ENCODE measurements at places on chromosomes 2 and 18.

DNA sequence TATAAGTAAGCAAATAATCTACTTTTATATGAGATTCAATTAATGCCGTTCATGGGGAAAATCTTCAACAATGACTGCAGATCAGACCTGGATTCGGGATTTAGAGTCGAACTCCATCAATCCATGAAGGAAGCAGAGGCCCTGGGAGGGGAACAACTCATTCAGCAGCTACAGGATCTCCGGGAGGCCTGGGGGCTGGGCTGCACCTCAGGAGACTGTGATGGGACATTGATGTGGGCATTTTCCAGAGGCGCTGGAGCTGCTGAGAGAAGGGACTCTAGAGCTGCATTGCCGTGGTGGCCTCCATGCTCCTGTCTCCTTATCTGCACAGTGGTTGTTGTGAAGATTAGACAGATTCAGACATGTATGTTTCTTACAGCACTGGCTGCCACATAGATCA, 76.9 kb downstream of the MYT1L start:
- DNase-seq = no peak

DNA sequence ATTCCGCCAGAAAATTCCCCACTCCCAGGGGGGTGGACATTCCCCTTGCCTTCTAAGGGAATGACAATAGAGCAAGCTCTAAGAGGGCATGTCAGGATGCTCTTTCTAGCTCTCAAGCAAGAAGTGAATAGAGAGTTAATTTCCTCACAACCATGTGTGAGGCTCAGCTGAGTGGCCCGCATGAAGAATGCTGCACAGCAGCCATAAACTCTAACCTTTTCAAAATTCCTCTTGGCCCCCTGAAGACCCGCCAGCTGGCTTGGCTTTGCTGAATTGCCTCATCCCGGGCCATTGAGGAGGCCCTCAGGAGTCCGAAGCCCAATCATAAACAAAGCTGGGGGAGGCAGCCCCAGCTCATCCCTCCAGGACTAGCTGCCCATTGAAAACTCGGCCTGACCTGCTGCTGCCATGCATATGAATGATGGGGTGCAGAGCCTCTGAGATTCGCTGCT, 38.2 kb downstream of the NRP2 start:
- DNase-seq = no peak

DNA sequence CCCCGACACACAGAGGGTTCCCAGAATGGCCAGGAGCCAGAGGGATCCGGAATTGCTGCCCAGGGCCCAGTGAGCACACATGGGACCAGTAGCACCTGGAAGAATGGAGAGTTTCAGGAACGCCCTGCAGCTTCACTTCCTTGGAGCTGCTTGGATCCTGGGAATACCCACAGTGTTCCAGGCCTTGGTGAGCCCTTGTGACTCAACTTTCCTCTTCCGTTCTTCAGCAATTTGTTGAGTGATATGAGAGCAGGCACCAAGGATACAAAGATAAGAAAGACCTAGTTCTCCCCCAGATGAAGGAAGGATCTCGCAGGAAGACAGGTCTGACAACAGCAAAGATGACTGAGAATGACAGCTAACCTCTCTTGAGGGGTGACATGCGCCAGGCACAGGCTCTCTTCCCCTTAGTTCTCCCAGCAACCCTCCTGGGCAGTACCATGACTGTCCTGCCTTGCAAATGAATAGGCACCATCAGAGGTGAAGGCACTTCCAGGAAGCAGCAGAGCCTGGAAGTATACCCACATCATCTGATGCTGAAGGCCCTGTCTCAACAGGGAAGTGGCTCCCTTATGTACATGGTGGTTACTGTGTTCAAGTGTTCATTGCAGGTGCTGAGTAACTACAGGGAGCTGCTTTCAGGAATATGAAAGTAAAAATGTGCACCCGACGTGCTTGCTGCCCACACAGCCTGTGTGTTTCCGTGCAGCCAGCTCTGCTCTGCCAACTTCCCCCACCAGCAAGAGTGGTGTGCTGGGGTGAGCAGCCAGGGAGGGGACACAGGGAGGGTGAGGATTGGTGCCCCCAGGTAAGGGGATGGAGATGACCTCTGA, 116.2 kb downstream of the STPG4 start:
- no peak for DNase-seq

GRCh38 chr2:110816404-110817365, 84.3 kb downstream of the ACOXL start:
- DNase-seq = peak; percentile 8

DNA sequence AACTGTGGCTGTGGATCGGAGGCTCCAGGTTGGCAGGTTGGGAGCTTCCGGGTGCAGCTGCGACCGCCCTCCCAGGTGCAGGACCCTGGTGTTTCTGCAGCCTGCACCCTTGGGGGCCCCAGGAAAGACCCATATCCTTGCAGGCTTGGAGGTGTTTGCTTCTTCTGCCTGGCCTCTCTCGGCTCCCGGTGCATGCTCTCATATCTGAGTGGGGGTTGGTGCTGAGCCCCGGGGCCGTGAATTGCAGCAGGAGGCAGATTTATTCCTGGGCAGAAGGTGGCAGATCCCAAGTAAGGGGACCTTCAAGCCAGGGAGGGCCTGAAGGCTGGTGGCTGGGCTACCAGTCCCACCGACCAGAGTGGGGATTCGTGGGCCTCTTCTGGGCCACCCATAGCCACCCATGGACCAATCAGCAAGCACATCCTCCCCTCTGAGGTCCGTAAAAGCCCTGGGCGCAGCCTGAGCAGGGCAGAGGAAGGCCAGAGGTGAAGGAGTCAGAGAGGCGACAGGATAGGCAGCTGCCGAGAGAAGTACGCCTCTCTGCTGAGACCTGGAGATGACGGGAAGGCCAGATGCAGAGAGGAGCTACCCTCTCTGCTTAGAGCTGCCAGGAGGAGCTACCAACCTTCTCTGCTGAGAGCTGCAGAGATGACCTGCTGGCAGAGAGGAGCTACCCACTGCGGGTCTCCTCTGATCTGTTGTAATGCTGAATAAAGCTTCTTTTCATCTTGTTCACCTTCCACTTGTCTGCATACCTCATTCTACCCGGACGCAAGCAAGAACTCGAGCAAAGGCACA, 1279.0 kb upstream of the LRRTM1 start:
- no peak for DNase-seq

DNA sequence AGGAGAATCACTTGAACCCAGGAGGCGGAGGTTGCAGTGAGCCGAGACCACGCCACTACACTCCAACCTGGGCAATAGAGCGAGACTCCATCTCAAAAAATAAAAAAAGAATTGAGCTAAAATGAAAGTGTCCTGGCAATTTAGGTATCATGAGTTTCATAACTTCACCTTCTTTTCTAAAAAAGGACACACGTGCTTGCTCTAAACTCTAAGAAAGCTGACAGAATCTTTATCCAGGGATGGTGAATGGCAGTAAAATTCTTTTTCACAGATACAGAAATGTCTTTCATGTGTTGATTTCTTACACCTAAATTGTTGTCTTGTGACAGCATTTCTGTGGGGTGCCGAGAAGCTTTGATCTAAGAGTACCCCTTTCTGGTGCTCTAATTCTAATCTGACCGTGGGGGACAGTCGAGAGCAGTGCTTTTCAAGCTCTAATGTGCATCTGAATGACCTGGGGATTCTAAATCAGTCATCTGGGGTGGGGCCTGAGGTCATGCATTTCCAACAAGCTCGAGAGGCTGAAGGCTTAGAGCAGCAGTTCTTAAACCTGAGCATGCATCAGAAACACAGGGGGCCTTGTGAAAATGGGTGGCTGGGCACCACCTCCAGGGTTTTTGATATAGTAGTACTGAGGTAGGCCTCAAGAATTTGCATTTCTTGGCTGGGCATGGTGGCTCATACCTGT, 42.1 kb upstream of the REL start:
- no peak for DNase-seq

DNA sequence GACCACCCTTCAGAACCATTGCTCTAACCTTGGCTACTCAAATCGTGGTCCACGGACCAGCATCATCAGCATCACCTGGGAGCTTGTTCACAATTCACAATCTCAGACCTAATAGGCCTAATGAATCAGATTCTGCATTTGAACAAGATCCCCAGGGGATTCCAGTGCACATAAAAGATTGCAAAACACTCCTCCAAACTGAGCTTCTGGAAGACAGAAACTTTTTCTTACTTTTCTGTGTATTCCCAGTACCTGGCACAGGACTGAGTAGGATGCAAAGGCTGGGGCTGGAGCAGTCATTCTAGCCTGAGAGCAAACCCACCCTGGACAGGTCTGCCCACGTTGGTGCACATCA, 115.1 kb upstream of the COPS8 start:
- no peak for DNase-seq

DNA sequence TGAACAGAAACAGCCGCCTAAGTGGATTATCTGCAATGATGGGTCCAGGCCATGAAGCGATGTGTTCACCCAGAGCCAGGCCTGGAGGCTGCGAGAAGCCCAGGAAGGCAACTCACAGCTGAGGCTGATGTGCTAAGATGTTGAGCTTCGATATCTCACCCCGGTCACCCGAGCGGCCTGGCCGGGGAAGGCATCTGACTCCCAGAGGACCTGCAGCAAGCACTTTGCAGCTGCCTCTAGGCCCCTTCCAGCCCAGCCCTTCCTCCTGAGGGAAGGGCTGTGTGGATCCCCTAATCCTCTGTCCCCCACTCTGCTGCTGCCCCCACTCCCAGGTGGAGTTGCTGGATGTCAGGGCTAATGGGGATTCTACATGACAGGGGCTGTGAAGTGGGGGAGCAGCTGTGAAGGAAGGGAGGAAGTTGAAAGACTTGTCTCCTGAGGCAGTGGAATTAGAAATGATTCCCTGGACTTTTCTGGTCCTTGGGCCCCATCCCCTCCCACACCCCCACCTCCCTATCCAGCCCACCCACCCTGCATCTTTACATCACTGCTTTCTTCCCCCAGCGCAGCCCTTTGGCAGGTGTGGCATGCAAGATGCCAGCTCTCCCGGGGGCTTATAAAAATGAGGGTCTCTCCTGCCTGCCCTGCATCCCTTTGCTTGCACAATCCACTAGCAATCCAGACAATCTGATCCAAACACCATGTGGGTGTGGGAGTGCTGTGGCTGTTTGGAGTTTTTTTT, 4.3 kb downstream of the ATP6V1B1 start:
- DNase-seq = no peak

DNA sequence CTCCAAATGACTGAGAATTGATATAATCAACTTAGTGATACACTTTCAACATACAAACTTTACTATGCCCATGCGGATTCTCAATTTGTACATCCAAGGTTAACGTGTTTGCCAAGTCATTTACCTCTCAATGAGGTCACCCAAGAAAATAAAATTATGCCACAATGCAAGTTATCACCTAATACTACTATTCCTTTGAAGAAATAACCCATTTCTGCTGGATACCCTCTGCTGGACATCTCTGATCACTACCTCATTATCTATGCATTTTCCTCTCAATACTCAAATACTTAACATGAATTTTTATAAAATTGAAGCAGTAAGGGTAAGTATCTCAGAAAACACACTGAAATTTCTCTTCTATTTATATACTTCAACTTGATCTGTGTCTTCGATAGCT, 12.7 kb downstream of the HNRNPLL start:
- peak; percentile 49 for DNase-seq

DNA sequence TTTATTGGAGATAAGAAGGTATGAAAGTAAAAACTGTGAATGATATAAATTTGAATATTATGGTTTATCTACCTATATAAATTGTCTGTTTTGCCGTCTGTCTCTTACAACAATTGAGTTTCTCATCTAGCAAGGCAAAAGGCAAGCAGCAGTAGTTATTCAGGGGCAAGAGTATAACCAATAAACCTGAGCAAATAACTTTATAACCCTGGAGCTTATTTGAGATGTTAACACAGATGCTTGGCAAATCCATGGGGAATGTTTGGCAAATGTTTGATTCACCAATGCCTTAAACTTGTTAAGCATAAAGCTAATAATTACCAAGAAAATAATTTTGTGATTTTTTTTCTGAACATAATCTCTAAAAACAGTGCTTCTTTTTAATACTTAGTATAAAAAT, 9.9 kb upstream of the EPHA4 start:
- no peak for DNase-seq

DNA sequence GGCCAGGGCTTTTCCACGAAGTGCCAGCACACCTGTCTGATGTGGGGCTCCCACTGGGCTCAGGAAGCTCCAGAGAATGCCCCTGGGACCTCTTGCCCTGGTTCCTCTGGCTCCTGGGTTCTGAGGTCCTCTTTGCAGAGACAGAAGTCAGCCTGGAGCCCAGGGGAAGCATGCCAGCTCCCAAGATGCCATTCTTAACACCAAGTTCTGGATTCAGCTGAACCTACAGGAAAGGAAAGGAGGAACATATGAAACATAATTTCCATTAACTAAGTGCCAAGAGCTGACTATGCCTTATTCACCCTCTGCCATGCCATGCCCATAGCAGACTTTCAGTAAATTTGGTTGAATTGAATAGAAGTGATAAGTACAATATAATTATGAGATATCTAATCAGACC, 21.9 kb downstream of the FAM124B start:
- no peak for DNase-seq

- peak; percentile 51 for DNase-seq
Observed at GRCh38 chr2:142867136-142867535, 10.3 kb upstream of the KYNU start.

GRCh38 chr2:136638193-136638592, 127.2 kb upstream of the THSD7B start:
- DNase-seq = no peak

DNA sequence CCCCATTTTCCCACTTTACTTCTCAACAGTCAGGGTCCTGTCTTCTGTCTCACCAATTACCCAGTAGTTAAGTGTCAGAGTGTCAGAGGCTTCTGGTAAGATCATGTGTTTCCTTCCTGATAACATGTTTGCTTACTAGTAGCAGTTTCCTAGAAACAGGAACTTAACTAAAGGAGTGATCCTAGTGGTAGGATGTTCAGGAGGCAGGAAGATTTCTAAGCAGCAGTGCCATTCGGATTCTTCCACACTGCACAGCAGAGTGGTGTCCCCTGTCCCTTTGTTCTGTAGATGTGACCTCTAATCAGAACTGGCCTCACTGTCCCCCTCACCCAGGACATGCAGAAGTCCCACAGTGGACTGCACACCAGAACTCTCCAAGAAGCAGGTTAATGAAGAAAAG, 221.8 kb upstream of the OSR1 start:
- no peak for DNase-seq

GRCh38 chr18:54822872-54823845, 5.1 kb upstream of the RAB27B start:
- peak; percentile 90 for DNase-seq

- peak; percentile 0 for DNase-seq
Observed at GRCh38 chr18:44887227-44887631, 206.5 kb downstream of the SETBP1 start.

- DNase-seq = peak; percentile 55
Observed at GRCh38 chr2:64766841-64767669, 113.3 kb upstream of the SERTAD2 start.

GRCh38 chr2:2892378-2892777, 485.2 kb downstream of the EIPR1 start:
- no peak for DNase-seq

GRCh38 chr2:147275943-147276342, 568.9 kb upstream of the ACVR2A start:
- DNase-seq = no peak

DNA sequence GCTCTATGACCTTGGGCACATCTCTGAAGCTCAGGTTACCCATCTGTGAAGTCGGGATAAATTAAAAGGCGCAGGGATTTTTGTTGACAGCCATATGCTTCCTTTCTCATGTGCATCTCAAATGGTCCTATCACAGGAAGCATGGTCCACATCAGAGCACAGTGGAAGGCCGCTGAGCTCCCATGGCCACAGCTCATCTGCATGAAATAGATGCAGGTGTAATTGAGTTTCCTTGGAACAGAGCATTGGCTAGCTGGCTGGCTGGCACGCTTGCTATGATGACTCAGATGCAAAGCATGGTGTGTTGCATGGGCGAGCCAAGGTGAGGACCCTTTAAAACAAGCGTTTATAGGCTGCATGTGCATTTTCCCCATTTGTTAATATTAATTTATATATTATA, 79.3 kb downstream of the TXNL1 start:
- no peak for DNase-seq

All from ELR (cell line).